ENCODE measurements at places on chromosomes 5 and 9. TPM values are rescaled to one million over a fixed set of nuclear protein-coding genes. Genes with fewer than 3 reads are reported as not detected.

Gene CBY3
- total RNA-seq: 0.63 TPM

Gene ZER1
- 12.3 TPM for total RNA-seq

Gene EPB41L4B
- total RNA-seq: 1.2 TPM

Gene HACD4
- total RNA-seq: 2.8 TPM

GRCh38 chr9:23555851-23556250, 270.2 kb downstream of the ELAVL2 start:
- no peaks in the 10 kb centered on the region for H3K27me3 ChIP-seq
- no peak overlapping the region for H3K4me3 ChIP-seq
- no peaks in the 10 kb centered on the region for H3K4me1 ChIP-seq
- no peak overlapping the region for H3K27ac ChIP-seq
- no peaks in the 10 kb centered on the region for H3K36me3 ChIP-seq

DNA sequence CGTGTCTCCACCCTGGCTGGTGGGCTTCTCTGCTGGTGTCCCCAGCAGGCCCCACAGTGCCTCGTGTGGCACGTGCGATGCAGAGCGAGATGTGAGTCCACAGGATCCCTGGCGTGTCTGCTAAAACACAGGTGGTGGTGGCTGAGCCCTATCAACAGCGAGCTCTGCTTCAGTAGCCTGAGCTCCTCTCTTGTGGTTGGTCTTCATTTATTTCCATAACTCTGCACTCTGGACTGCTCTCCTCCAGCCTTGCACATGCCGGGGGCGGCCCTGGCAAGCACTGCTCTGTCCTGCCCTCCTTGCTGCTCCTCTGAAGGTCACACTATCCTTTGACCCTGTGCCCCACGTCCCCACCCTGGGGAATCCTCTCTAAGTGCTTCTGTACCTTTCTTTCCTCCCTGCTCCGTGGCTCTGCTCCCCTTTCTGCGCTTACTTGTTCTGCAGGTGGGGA, 59.2 kb downstream of the NSUN2 start:
- H3K36me3 ChIP-seq: no peaks in the 10 kb centered on the region
- no peak overlapping the region for H3K27ac ChIP-seq
- no peak for DNase-seq
- H3K4me3 ChIP-seq: no peak overlapping the region
- H3K27me3 ChIP-seq: peaks cover 3% of the 10 kb centered on the region

GRCh38 chr5:138732933-138733332, 20.3 kb upstream of the CTNNA1 start:
- H3K4me3 ChIP-seq: no peak overlapping the region
- no peak for DNase-seq
- no peaks in the 10 kb centered on the region for H3K36me3 ChIP-seq
- H3K27ac ChIP-seq: no peak overlapping the region
- peaks cover 5% of the 10 kb centered on the region for H3K4me1 ChIP-seq
- H3K27me3 ChIP-seq: peaks cover 19% of the 10 kb centered on the region

DNA sequence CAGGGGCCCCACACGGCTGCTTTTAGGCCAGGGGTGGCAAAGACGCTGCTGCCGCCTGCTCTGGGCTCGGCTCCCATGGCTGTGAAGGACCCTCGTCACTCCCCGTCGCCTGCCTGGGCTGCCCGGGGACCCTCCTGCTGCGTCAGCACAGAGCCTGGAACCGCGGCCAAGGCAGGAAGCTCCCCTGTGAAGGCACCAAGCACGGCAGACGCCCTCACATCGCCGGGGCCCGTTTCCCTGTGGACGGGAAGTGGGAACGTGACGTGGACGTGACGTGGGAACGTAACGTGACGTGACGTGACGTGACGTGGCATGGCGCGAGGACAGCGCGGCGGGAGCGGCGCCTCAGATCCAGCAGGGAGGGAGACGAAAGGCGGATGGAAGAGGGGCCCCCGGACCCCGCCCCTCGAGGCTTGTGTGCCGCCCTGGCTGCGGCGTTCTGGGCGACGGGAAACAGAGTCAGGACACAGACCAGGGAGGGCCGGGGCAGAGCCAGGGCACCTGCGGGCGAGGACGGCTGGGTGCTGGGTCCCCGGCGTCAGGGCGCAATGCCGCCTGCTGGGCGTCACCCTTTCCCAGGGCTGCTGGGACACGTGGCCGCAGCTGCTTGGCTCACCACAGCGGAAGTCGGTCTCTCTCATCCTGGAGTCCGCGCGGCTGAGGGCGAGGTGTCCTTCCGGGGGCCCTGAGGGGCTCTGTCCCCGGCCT, 53.1 kb downstream of the MRPL36 start:
- H3K27ac ChIP-seq: no peak overlapping the region
- H3K4me3 ChIP-seq: no peak overlapping the region
- H3K27me3 ChIP-seq: peaks cover 6% of the 10 kb centered on the region
- H3K4me1 ChIP-seq: no peaks in the 10 kb centered on the region
- no peaks in the 10 kb centered on the region for H3K36me3 ChIP-seq

GRCh38 chr9:16773116-16773515, 97.4 kb downstream of the BNC2 start:
- H3K36me3 ChIP-seq: no peaks in the 10 kb centered on the region
- DNase-seq: no peak
- H3K4me3 ChIP-seq: no peak overlapping the region

GRCh38 chr5:61254969-61255555, 77.0 kb upstream of the ZSWIM6 start:
- no peak overlapping the region for H3K4me3 ChIP-seq
- H3K27me3 ChIP-seq: peaks cover 20% of the 10 kb centered on the region
- H3K36me3 ChIP-seq: no peaks in the 10 kb centered on the region
- no peaks in the 10 kb centered on the region for H3K4me1 ChIP-seq
- DNase-seq: no peak
- H3K27ac ChIP-seq: no peak overlapping the region

DNA sequence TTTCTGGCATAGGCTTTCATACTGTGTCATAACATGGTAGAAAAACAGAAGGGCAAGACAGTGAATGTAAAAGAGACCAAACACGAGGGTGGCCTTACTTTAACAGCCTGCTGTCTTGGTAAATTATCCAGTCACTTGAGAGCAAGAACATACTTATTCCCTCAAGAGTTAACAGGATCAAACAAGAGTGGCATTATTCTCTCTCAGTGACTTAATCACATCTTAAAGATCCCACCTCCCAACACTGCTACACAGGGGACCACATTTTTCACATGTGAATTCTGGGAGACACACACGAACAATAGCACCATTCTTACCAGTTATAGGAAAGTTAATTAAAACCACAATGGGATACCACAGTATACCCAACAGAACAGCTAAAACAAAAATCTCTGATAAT, 898.0 kb upstream of the C9orf72 start:
- no peaks in the 10 kb centered on the region for H3K36me3 ChIP-seq
- DNase-seq: no peak
- H3K4me3 ChIP-seq: no peak overlapping the region
- H3K27me3 ChIP-seq: no peaks in the 10 kb centered on the region

GRCh38 chr5:138969323-138970002, 94.3 kb upstream of the LRRTM2 start:
- H3K4me1 ChIP-seq: no peaks in the 10 kb centered on the region
- H3K4me3 ChIP-seq: no peak overlapping the region
- H3K27me3 ChIP-seq: no peaks in the 10 kb centered on the region
- H3K27ac ChIP-seq: no peak overlapping the region

- peak; percentile 70 for DNase-seq
- H3K27ac ChIP-seq: peak overlapping the region; percentile 72
- no peaks in the 10 kb centered on the region for H3K36me3 ChIP-seq
- H3K4me3 ChIP-seq: no peak overlapping the region
- H3K4me1 ChIP-seq: peaks cover 11% of the 10 kb centered on the region
These were observed 93.8 kb upstream of the FAM120A start for GRCh38 chr9:93357649-93358048.

GRCh38 chr5:174086751-174087150, 41.2 kb downstream of the NSG2 start:
- H3K27me3 ChIP-seq: no peaks in the 10 kb centered on the region
- no peak overlapping the region for H3K27ac ChIP-seq
- no peak overlapping the region for H3K4me3 ChIP-seq
